ENCODE measurements at places on chromosomes 13 and 19.

- no peak for DNase-seq
Observed at GRCh38 chr13:29704648-29705047, 109.2 kb upstream of the SLC7A1 start.

GRCh38 chr19:13128583-13128982 is 10.5 kb downstream of the NACC1 start:
- DNase-seq, result no peak

DNA sequence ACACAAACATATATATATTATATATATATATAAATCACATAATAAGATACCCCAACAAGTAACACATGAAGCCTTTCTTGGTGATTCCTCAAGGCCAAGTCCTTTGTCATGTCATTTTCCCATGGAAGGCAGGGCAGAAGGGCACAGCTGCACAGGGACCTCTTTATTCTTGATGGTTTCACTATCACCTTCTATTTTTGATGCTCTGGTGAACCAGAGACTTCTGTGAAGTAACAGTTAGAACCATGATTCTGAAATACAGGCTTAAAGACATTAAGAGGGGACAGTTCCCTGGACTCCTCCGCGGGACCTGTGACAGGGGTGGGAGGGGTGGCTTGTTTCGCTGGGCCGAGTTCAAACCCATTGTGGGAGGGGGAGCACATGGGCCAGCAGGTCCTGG is 104.0 kb downstream of the DGKH start:
- no peak for DNase-seq

DNA sequence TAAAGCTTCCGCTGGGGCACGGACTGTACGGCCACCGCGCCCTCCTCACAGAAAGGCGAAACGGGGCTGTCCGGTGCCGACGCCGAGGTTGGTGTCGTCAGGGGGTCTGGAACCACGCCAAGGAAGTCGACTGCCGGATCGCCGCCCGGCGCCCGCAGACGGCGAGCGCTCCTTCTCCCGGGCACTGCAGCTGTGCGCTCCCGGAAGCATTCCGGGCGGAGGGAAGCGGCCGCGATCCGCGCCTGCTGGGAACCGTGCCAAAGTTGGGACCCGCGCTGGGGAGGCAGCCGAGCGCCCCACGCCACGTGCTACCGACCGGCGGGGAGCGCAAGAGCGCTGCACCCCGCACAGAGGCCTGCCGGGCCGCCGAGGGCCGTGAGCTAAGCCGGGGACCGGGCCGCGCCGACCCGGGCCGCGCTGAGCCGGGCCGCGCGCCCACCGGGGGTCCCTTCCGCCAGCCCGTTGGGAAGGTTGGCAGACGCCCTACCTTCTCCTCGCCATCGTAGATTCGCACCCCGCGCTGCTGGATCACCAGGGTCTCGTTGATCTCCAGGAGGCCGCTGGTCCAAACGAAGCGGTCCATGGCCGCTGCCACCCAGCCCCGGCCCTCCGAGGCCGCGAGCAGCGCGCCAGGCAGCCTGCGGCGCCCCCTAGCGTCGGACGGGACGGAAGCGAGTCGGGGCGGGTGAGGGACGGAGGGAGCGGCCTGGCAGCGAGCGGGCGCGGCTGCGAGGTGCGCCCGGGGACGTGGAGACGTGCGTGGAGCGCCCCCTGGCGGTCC is at the start of gene VPS36:
VPS36 (minus strand) TSS at position 623 of the 781 bp plus-strand sequence; CDS start at position 583, 40 bp downstream.
- peak; percentile 74 for DNase-seq

- DNase-seq, result no peak
Observed at GRCh38 chr19:6086068-6086788, 24.1 kb downstream of the RFX2 start.

DNA sequence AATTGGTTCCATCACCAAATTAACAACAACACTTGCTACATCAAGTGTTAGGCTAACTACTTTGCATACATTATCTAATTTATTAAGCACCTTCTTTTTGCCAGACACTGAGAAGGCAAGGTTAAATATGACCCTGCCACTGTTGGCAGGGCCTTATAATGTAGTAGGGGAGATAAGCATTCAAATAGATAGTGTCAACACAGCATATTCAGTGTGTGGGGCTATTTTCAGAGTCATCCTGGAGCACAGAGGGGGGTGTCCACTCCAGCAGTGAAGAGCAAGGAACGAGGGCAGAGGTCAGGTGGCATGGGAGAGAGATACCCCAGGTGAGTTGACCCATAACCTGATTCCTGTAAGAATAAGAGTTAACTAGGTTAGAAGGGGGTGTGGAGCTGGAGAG is 121.6 kb downstream of the COG6 start:
- no peak for DNase-seq

DNA sequence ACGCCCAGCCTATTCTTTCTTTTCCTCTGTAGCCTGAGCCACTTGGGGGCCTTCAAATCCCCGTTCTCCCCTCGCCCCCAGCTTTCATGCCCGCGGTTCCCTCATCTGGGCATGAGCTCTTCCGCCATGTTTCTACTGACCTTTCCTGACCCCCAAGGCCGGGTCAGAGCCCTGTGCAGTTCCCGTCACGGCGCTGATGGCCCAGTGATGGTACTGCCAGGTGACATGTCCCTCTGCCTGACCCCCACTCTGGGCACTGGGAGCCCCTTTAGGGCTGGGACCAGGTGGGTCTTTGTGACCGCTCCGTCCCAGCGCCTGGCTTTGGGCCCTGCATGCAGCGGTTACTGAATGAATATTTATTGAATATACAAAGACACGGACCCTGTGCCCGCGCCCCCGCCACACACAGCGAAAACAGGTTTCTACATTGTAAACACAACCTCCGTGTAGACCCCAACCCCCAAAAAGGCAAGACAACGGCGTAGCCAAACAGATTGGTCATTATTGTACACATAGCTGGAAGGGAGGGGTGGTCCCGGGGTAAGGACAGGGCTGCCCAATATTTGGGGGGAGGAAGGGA is 7.7 kb downstream of the GPR108 start:
- no peak for DNase-seq

- no peak for DNase-seq
Observed at GRCh38 chr13:102965802-102966201, 100.4 kb downstream of the SLC10A2 start.

- DNase-seq, result no peak
Observed at GRCh38 chr19:40831502-40832430, 18.5 kb downstream of the CYP2A6 start.

DNA sequence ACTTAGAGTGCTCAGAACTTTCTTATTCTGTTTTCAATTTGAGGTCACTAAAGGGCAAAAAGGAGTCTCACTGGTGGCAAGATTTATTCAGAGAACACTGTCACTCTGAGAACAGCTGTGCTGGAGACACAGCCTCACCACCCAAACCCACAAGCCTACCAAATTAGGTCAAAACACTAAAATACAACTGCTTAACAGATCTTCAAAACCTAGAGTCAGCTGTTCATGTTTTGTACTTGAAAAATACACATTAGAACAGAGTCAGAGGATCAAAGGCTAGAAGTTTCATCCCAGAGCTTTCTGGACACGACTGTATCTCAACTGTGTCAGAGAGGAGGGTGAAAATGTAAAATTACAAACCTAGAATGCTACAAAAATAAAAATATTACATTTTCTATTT is 89.3 kb downstream of the MIPEP start:
- no peak for DNase-seq

- no peak for DNase-seq
Observed at GRCh38 chr13:45786293-45786920, 65.1 kb downstream of the SIAH3 start.

- DNase-seq, result no peak
Observed at GRCh38 chr19:4678881-4679790, 9.0 kb upstream of the MYDGF start.

GRCh38 chr13:46265292-46265691 is 53.6 kb downstream of the LRRC63 start:
- no peak for DNase-seq

DNA sequence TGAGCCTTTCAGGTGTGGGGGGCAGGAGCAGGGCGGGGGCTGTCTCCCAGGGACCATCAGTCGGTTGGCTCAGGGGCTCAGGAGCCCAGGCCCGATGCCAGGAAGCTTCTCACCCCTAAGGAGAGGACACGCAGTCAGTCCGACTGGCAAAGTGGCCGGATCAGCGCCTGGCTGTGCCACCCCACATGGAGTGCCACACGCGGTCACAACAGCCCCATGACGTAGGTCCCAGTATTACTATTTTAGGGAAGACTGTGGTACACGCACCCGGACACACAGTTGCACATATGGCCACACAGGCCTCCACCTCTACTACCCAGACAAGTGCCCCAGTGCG is 29.3 kb upstream of the GRTP1 start:
- DNase-seq, result no peak

- no peak for DNase-seq
Observed at GRCh38 chr13:99374994-99375737, 68.0 kb upstream of the GPR183 start.

- no peak for DNase-seq
Observed at GRCh38 chr13:37788346-37788745, 81.2 kb downstream of the TRPC4 start.

GRCh38 chr19:50710094-50710493 is 9.5 kb downstream of the SHANK1 start:
- DNase-seq, result no peak

GRCh38 chr19:7507884-7508283 is 8.0 kb upstream of the ZNF358 start:
- no peak for DNase-seq

GRCh38 chr13:26468265-26468801 is 89.2 kb upstream of the WASF3 start:
- DNase-seq, result no peak

- DNase-seq, result peak; percentile 9
Observed at GRCh38 chr19:11693505-11694499, 44.9 kb downstream of the ZNF823 start.

DNA sequence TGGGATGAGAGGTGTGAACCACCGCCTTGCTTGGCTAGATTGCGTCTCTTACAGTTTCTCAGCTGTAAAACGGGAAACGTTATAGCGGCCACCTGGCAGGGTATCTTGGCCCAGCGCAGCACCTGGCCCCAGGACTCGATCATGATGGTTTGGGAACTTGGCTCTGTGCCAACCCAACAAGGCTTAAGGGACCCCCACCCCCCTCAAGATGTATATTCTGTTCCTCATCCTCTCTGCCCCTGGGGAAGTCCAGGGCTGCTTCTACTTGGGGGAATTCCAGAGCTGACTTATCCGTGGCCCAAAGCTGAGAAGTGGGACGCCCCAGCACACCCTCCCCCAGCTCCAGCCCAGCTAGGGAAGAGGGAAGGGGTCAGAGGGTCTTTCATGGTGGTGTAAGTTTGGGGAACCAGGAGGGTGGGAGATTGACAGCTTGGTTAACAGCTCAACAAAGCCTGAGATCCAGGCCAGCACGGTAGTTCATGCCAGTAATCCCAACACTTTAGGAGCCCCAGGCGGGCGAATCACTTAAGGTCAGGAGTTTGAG is 695 bp downstream of the ICAM1 start:
- DNase-seq, result no peak

GRCh38 chr19:19078801-19079200 is 15.0 kb downstream of the SLC25A42 start:
- DNase-seq, result no peak

DNA sequence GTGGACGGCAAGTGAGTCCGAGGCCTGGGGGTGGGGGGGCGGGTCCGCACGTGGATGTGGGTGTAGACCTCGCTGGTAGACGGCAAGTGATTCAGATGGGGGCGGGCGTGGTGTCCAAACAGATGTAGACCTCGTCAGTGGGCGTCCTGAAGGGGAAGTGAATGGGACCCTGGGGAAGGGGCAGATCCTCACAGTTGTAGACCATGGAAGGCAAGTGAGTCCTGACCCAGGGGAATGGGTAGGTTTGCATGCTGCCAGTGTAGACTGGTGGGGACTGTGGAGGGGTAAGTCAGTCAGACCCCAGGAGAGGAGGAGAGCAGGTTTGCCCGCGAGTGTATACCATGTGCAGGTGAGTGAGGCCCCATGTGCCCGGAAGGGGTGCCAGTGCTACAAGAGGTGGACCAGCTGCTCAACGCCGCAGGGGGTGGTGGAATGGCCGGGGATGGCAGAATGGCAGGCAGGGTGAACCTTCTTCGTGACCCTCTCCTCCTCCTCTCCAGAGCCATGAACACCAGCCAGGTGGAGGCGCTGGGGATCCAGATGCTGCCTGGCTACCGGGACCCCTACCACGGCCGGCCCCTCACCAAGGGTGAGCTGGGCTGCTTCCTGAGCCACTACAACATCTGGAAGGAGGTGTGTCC is 22.1 kb downstream of the COLGALT1 start:
- DNase-seq, result no peak

DNA sequence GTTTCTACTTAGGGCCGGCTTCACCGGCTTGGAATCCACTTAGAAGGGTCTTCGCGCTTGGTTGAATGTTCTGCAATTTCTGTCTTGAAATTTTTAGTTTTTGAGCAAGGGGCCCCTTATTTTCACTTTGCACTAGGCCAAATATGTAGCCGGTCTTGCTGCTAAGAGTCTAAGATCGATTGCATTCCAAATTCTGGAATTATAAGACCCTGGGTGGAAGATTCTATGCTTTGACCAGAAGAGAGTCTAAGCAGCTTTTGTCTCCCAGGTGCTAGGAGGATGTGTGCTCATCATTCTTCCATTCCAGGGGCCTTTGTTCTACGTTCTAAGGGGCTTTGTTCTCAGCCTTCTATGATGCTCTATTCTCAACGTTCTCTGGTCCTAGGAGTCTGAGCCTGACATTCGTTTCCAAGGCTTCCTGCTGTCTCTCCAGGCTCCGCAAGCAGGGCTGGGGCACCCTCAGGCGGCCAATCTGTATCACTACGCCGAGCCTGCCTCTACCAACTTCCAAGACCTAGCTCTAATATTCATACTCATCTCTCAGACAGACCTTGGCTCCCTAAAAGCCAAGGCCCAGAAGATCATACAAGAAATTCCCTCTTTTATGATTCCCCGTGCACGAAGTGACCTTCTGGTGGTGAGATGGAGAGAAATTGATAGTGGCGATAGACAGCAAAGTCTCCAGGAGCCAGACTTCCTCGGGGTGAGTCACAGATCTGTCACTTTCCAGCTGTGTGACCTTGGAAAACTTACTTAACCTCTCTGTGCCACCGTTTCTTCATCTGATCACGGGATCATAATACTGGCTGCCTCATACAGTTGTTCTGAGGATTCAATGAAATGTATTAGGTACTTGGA is 982 bp upstream of the DACT3 start:
- peak; percentile 62 for DNase-seq

DNA sequence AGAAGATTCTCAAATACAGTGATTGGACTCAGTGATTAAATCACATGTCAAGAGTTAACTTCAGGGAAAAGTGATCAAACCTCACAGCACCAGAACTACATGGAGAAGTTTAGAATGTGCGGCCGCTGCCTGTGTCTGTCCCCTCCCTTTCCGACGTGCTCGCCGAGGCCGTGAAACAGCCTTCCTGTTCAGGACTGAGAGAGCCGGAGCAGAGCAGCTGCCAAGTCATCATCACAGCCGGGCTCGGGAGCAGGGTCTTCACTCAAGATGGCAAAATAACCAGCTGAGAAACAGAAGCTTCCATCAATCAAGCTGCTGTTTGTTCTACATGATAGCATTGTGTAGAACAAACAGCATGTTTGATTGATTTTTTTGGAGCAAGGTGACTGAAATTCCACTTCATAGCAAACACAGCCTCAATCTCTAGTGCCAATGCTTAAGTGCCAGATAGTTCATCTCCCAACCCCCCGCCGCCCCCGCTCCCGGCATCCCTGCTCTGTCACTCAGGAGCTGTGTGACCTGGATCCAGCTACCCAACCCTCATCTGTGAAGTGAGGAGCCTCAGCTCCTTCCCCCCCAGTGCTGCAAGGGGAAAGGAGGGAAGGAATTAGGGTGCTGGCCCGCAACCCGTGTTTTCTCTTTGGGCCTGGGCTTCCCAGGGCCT is 70.6 kb downstream of the HSPH1 start:
- no peak for DNase-seq
